ENCODE measurements at places on chromosomes 5 and 9.

DNA sequence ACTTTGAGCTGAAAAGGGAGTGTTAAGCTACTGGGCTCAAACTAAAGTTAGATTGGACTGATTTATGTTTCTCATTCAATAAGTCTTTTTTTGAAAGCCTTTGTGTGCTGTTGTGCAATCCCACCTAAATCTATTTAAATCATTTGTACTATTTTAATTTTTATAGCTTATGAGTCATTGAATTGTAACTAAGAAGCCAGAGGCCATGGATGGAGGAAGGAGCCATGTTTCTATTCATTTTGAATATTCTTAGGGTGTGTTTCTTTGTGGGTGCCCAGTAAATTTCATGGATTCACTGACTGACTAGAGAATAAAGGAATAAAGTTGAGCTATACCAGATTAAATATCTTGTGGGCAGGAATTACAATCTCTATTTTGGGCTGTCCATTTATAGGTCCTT lies 238.5 kb downstream of the KIF4B start:
- DNase-seq: no peak

GRCh38 chr5:16616536-16617273 lies at the start of gene RETREG1:
Gene RETREG1, minus strand, starts transcription at chr5:16616997. Its CDS starts 26 bp downstream, at chr5:16616971.
- DNase-seq: no peak

GRCh38 chr9:134870746-134871662 lies 9.6 kb upstream of the FCN2 start:
- DNase-seq: no peak

- DNase-seq: peak; percentile 33
These were observed 169.2 kb downstream of the SAXO1 start for GRCh38 chr9:18863791-18864190.

- DNase-seq: no peak
These were observed 341.0 kb downstream of the KCTD16 start for GRCh38 chr5:144511580-144512072.

DNA sequence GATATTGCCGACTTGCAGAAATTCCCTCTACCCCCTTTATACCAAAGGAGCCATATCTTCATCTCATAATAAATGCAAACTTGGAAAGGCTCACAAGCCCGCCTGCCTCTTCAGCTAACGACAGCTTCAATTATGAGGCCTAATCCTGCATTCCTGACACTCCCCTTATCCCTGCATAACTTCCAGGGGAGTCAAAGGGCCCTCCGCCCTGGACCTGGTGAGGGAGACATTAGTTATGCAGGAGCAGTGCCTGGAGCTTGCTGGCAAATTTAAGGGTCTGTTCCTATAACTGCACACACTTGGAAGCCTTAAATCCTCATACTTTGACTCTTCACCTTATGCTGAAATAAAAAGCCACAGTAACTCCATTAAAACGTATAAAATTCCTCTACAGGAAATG lies 617.9 kb downstream of the BNC2 start:
- no peak for DNase-seq

GRCh38 chr5:17203329-17204132 lies 13.9 kb upstream of the BASP1 start:
- no peak for DNase-seq

DNA sequence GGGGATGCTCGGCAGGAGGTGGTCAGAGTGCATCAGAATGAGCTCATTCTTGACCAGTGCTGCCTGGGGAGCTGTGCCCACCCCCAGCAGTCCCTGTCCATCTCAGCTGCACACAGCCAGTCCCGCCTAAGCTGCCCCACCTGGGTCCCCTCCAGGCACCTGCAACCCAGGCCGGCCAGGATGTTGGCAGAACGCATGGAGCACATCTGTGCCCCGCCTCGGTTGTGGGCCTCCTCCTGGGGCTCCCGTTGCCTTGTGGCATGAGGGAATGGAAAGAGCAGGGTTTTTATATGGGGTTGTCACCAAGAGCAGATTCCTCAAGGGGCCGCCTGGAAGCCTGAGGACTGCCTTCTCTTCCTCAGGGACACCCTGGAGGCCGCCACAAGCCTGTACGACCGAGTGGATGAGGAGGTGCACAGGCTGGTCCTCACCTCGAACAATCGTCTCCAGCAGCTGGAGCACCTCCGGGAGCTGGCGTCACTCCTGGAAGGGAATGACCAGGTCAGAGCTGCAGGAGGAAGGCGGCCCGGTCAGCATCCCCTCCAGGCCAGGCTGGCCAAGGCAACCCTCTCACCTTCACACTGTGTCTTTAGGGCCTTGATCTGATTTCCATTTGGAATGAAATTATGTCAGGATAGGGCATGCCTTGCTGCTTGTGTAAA lies 34.8 kb upstream of the LRRC14B start:
- no peak for DNase-seq

DNA sequence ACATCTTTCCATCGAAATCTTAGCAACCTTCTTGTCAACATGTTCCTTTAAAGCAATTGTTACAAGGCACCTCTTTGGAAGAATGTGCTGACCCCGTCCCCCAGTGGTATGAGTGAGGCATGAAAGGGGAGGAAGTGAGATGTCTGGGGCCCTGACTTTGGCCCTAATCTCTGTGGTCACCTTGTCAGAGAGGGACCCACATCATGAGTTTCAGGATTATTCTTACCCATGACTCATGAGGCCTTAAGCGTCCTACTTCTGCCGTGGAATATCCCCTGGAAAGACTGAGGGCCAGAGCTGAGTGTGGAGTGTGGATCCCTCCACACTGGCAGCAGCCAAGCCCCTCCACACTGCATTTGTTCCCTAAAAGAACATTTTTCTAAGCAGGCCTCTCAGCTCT lies 81.2 kb downstream of the FSTL4 start:
- DNase-seq: no peak

GRCh38 chr9:120783602-120784047 lies 9.6 kb downstream of the FBXW2 start:
- peak; percentile 19 for DNase-seq

DNA sequence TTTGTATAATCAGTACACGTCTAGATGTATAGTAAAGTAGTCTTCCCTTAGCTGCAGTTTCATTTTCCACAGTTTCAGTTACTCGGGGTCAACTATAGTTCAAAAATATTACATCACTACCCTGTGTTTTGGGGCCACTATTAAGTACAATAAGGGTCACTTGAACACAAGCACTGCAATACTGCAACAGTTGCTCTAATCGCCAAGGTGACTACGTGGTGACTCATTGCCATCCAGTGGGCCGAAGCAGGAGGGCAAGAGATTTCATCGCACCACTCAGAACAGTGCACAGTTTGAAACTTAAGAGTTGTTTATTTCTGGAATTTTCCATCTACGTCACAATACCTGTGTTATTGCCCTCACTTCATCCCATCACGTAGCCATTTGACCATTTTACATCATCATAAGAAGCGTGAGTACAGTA lies at the start of gene ARL14EPL:
ARL14EPL (plus strand) TSS at position 379 of the 424 bp plus-strand sequence. CDS start 18,994 bp downstream, outside the sequence.
- DNase-seq: peak; percentile 20

- DNase-seq: no peak
These were observed 18.0 kb upstream of the CORO2A start for GRCh38 chr9:98210435-98210834.

DNA sequence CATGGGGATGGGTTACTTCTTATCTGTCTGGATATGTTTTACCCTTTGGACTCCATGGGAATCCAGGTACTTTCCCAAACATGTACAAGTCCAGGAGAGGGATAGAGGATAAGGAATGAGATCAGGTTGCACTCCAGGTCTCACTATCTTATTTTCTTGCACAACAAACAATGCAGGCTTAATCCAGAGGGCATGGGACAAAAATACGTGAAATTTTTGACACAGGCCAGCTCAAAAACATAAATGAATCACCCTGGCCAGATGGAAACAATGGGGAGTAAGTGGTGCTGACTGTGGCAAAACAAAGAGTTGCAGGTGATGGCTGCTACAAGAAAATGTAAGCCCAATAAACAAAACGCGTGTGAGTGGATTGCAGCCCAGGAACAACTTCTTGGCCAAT lies 69.4 kb upstream of the GAS1 start:
- no peak for DNase-seq

GRCh38 chr5:4518903-4519672 lies 621.0 kb upstream of the ADAMTS16 start:
- no peak for DNase-seq

DNA sequence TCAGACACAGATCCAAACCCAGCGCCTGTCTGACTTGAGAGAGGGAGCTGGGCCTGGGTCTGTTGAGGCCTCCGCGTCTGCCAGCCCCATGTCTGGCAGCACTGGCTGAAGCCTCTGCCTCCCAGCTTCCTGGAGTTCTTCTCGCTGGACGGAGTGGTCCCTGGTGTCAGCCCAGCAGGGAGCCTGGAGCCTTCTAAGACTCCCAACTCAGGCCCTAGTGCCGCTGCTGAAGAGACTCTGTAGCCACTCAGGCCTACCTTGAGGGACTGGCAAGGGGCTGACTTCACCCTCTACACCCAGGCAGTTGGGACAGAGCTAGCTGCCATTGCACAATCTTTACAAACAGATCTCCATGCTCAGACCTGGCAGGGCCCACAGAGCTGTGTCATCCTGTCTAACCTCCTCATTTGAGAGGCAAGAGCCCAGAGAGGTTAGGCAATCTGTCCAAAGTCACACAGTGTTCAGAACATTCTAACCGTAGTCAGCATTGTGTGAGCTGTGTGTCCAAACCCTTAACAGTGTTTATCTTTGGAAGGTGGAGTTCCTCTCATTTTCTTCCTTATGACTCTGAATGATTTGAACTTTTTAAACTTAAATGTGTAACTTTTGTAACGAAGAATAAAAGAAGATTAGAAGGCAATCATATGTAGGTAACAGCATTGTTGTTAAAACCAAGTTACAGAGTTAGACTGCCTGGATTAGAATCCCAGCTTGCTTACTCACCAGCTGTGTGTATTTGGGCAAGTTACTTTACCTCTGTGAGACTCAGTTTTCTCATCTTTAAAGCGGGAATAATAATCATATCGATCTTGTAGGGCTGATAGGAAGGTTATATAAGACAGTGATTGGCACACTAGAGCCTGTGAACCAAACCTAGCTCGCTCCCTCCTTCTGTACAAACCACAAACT lies 4.6 kb upstream of the DUSP1 start:
- DNase-seq: no peak

DNA sequence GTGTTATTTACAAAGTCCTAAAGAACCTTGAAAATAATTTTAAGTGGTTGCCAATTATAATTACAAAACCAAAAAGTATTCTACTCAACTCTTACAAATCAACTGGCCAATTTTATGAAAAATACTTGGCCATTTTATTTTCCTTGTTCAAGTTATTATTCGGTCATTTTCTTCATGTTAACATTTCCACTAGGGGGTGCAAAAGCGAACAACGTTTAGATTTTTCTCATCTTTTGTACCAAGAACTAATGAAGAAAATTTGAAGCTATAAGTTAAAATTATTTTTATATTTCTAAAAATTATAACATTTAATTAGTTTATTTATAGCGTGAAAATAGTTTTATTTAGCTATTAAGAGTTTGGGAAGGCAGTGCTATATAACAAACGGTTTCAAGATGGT lies 1453.3 kb downstream of the MAT2B start:
- DNase-seq: no peak

DNA sequence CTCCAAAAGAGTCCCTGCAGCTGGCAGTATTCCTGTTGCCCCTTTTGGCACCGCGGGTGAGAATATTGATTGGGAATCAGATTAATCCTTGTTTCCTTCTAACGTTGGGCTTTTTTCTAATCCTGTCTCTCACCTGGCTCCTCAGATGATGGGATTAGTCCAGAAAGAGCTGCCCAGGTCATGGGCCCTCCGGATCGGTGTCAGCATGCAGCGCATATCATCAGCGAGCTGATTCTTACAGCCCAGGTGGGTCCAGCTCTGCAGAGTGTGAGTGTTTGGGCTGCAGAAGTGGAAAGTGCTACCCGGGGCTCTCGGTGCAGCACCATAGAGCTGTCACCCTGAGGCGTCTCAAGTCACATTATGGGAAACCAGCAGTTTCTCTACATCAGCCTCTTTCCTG lies 40.9 kb upstream of the PRDM12 start:
- no peak for DNase-seq

DNA sequence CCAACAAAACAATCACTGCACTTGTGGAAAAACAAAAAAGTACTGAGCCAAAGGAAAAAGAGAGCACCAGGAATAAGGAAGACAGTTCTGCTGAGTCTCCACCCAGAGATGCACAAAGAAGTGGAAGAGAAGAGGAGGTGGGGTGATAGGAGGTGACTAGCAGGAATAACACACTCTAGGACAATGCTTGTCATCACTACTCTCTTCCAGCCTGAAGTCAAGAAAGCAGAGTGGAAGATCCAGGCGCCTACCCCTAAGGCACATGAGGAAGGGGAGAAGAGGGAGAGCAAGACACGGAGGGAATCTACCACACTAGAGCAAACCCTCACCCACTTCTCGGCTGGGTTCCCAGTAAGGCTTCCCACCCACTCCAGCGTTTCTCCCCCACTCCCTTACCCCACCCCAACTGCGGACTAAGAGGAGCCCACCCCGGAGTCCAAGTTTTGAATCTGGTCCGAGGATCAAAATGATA lies 1.7 kb downstream of the SLIT3 start:
- DNase-seq: no peak

DNA sequence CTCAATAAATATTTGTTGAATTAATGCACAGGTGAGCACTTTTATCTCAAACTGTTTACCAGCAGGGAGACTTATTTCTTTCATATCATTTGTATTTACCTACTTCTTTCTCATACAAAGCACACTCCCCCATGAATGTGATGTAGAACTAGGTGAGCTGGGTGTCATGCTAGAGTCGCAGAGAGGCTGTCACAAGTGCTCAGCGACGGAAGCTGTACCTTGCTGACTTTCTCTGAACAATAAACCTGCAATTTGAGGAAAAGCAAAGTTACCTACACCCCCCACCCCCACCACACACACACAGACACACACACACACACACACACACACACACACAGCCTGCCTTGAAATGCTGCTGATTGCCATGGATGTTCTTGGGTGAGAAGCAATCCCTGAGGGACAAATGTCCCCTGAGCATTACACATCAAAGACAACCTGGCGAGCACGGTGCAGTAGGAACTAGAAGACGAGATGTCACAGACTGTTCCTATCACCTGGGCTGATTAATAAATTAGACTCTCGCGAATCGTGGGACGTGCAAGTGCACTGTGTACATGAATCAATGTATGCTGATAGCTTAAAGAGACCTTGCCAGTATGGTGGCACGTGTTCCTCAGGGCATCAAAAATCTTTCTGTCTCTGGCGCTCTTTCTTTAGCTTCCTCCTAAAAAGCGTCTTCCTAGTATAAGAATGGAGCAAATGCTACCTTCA lies 66.1 kb downstream of the BRINP1 start:
- no peak for DNase-seq

DNA sequence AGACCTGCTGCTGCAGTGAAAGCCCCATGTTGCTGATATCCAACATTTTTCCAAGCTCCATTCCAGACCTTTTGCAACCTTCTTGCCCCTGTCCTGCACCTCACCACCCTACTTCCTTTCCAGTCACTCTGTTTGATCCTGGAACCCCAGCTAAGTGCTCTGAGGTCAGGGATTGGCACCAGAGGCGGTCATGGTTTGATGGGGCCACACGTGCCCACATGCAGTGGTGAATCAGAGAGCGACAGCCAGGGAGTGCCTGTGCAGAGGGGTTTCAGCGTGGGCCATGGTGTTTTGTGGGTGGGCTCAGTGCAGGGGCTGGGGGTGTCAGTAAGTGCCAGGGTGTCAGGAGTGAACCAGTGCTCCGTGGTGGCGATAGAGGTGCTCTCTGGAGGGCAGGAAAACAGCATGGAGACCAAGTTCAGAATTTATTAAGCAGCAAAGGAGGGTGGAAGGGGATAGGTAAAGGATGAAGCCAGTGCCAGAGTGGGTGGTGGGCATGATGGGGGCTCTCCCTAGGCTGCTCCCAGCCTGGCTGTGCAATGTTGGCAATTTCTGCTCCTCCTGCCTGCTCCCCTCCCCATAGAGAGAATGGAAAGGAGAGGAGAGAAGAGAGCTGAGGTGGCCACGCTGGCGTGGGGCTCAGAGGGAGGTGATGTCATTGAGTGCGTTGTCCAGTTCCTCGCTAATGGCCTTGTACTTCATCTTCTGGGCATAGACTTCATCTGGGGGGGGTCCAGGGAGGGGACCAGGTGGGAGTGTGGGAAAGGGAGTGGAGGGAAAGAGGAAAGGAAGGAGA lies 7.0 kb downstream of the TPM2 start:
- DNase-seq: no peak
